ENCODE measurements at places on chromosomes 6 and 20.

DNA sequence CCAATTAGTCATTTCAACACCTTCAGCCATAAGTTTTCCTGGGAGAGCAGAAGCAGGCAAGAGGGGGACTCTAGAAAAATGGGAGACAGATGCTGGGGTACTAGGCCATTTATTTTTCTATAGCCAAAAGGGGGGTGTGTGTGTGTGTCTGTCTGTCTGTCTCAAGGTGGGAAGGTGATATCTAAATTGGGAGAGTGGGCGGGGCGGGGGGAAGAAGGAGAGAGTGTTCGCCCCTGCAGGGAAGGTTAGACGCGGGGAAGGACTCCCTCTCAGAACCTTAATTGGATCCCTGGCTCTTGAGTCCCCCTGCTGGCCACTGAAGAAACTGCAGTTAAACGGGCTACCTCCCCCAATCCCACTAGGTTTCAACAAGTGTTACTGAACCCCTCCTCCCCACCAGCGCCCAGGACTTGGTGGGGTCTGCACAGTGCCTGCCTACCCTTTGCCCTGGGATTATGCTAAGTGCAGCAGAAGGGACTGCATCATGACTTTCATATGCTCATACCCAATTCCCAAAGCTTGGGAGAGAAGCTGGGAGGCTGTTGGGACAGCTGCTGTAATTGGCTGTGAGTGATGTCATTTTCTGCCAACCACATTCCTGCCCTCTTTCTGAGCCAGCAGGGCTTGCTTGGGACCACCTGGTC lies 45.8 kb downstream of the FOXP4 start:
- peak; percentile 24 for DNase-seq

DNA sequence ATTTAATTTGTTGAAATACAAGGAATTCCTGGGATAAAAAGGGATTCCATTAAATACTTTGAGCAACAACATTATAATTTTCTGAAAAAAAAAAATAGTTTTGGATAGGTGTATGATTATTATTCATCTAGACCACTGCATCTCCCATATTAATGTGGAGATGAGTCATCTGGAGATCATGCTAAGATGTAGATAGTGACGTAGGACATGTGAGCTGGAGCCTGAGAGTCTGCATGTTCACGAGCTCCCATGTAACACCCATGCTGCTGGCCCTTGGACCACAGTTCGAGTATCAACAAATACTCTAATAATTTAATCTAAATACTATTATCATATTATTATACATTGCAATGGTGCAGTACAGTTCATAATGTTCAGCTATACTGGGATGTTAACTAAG lies 91.6 kb downstream of the EPM2A start:
- peak; percentile 32 for DNase-seq

DNA sequence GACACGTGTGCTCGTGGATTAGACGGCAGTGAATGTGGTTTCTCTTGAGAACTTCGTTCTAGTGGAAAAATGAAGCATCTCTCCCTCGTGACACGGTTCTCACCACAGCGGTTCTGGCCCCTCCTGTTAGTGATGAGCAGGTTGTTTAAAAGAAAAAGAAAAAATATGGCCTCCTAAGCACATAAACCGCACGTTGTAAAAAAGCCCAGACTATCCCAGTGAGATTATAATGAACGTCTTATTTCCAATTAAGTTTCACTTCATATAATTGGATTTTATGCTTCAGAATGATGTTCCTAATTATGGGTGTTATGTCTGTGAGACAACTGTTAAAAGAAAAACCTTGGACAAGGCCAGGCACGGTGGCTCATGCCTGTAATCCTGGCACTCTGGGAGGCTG lies 74.5 kb upstream of the FRMD1 start:
- no peak for DNase-seq

DNA sequence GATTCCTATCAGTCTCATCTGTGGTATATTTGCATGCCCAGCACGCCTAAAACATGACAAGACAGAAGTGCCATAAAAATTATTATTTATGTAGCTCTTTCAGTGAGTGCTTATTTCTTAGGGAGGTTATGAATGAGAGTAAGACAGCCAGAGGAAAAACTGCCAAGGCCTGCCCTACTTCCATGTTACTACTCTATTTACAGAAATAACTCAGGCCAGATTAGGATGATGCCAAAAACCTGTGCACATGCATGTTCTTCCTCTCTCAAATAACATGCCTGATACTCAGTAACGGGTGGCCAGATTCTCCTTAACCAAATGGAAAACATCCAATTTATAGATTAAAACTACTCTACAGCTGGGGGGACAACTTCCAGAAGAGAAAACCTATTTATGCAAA lies 45.7 kb downstream of the ILRUN start:
- no peak for DNase-seq

- DNase-seq, result peak; percentile 20
Observed at GRCh38 chr20:43492101-43492500, 15.4 kb upstream of the L3MBTL1 start.

DNA sequence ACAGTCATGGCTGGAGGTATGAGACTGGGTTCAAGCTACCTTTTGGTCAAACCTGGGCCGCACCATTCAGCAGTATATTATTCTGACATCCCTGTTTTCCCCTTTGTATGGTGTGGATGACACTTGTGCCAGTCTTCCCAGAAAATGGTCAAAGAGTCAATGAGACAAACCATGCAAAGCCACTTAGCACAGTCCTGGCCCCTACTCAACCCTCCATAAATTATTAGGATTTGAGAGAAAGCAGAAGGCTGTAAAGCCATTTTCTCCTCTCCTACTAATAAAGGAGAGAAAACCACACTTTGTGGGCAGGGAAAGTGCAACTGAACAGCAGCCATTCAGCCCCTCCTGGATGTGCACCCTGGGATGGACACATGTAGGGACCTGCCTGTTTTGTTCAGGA lies 236.2 kb downstream of the SLC24A3 start:
- no peak for DNase-seq

GRCh38 chr6:127816643-127817042 lies 84.2 kb downstream of the THEMIS start:
- no peak for DNase-seq

- DNase-seq, result no peak
Observed at GRCh38 chr6:16804546-16805242, 43.4 kb upstream of the ATXN1 start.

DNA sequence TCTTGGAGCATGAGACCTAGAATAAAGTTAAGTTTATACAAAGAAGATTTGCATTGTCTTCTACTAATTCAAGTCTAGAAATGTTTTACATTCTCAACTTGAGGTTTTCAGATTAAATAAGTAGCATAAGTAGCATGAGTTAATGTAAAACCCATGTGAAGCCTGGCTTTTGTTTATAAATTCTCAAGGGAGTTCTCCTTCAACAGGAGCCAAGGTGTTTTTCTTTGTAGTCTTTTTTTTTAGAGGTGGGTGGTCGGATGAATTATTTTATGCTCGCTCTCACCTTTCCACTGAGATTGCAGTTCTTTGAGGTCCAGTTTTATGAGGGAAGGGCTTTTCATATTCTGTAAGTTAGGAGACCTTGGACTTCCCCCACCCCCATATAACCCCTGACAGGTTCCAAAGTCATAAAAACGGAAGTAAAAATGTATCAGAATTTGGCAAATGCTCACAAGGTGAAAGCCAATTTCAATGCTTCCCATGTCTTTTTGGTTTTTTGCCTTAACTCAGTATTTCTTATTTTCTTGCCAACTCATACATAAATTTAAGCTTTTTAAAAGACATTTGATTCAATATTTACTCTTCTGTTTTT lies 244.3 kb upstream of the ASCC3 start:
- no peak for DNase-seq

DNA sequence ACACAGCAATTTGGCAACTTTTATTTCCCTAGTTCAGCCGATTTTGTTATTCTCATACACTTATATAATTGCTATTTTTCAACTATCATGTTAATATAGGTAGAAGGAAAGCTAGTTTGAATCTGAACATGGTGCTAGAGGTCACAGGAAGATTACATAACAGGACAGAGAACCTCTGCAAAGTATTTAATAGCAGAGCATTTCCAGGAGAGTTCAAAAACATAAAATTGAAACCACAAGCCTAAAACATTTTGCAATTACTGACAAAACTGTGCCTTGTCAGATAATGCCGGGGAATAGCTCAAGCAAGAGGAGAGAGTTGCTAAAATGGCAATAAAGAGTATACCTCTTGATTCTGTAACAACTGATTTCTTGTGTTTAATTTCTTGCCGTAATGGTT lies 70.8 kb downstream of the TFAP2B start:
- DNase-seq, result no peak

DNA sequence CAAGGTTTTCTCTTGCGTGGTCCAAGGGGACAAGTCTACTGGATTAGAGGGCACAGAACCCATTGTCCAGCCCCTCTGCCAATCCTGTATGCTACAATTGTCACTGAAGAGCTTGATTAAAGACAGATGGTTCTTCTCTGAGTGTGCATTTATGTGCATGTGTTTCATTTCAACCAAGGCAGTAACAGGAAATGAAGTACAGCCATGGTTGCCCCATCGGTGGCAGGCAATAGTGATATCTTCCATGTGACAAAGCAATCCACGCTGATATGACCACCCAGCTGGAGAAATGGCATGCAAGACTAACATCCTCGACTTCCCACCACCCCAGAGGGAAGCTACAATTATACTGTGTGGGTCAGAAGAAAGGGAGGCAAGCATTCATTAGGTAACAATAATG lies 85.5 kb downstream of the UNC5CL start:
- no peak for DNase-seq

- no peak for DNase-seq
Observed at GRCh38 chr6:163232649-163233048, 181.9 kb upstream of the QKI start.

DNA sequence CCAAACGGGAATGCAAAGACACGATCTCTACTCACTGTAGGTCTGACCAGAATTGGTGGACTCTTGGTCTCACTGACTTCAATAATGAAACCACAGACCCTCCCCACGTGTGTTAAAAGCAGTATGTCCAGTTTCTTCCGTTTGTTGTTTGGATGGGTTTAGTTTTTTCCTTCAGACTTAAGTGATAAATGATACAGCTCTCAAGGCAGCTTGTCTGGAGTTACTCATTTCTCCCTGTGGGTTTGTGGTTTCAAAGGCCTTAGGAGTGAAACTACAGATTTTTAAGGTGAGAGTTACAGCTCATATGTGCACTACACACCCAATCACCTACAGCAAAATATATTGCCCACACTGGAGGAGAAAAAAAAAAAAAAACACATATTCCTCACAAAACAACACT lies 86.7 kb upstream of the STMND1 start:
- DNase-seq, result peak; percentile 74

DNA sequence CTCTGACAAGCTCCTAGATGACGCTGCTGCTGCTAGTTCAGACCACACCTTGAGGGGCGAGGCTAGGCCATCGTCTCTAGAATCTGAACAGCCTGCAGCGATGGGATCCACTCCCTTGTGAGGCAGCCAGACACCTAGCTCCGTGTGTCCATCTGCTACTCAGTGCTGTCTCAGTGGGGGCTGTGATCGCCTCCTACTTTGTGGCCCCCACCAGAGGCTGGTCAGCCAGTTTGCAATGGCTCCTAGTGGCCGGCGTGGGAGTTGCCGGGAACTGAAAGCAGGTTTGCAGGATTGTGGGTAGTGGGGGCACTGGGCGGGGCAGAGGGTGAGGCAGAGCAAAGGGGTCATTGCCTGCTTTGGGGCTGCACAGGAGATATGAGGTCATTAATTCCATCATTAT lies 2.8 kb downstream of the CCN5 start:
- DNase-seq, result no peak

DNA sequence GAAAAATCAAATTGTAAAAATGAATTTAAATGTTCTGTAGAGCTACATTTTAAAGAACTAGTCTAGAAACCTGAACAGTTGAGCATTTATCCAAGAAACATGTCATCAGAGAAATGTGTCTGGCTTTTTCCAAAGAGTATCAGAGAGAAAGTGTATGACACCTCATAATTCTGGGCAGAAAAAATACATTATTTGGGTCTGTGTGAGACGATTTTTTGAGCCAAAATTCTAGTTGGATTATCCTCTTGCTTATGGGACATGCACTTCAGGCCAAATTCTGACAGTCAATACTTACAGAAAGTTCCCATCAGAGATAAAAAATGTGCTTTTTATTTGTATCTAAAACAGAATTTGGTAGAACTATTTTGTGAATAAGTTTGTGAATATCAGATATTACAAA lies 1242.7 kb downstream of the EPHA7 start:
- DNase-seq, result no peak

DNA sequence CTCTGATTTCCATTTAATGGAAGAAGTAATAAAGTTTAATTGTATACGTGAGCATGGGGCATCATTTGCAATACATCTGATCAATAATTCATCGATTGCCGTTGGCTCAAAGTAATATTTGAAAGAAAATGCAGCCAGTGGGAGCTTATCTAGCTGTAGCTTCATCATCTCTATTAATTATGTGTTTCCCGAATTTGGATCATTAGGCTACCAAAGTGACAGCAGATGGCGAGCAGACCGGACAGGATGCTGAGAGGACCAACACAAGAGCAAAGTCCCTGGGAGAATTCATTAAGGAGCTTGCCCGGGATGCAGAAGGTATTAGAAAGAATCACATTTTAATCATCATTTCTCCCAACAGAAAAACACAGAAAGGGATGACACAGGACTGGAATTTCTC lies 327.1 kb downstream of the ARHGAP18 start:
- no peak for DNase-seq

DNA sequence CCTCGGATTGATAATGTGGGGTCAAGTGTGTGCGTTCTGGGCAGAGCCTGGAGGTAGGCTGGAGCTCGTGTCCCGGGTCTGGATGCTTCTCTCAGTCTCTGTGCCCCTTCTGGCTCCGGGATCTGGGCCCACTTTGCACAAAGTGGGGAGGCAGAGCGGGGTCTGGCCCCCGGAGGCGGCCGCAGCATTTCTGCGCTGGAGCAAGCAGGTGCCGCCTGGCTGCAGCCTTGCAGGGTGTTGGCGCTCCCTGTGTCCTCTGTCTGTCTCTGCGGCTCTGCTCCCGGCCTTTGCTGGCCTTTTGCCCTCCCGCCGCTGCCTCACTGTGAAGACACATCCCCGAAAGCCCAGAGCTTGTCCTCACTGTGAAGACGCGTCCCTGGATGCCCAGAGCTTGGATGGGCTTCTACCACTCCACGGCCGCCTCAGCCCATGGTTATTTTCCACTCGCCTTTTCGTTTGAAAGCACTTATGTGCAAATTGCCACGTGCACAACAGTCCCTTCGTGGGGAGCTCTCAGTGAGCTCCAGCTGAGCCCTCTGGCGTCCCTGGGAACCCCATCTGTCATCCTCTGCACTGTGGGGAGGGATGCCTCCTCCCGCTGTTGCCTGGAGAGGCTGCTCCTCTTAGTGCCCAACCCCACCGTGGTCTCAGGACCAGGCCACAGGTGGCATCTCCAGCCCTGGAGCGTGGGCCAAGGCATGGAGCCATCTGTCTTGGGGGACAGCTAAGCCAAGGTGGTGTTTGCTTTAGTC lies 17.4 kb downstream of the SLCO4A1 start:
- DNase-seq, result no peak

All from NCI-H226 (cell line).